Right atrium auricular region (tissue), 2 donors: ENCODE measurements at places on chromosomes 5 and 9. TPM values are rescaled to one million over a fixed set of nuclear protein-coding genes. Genes with fewer than 3 reads are reported as not detected.

Gene PCDHAC1
- 0.51 TPM for total RNA-seq

Gene IL5
- total RNA-seq: not detected

GRCh38 chr9:130215341-130216119 lies 43.3 kb downstream of the NCS1 start:
- DNase-seq: no peak

DNA sequence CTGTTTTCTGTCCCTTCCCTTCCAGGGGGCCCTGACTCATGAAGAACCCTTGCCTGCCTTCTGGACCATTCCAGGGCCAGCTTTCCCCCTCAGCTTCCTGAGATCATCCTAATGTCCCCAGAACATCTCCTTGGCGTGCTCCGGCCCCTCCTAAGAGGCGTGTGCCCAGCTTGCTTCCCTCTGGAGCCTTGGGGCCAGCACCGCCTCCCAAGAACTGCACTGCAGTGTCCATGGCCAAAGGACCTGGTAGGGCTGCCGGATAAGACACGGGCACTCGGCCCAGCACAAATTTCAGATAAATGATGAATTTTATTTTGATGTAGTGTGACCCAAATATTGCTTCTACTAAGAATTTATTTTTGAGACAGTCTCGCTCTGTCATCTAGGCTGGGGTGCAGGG lies 20.7 kb upstream of the SLC12A7 start:
- DNase-seq: no peak

- no peak for DNase-seq
Measured at GRCh38 chr5:65157906-65158603, 323.7 kb downstream of the ADAMTS6 start.

- no peak for DNase-seq
Measured at GRCh38 chr5:34627794-34628193, 28.3 kb upstream of the RAI14 start.

- DNase-seq: no peak
Measured at GRCh38 chr9:125878164-125878631, 131.0 kb downstream of the PBX3 start.

Gene GRM6
- total RNA-seq: not detected

DNA sequence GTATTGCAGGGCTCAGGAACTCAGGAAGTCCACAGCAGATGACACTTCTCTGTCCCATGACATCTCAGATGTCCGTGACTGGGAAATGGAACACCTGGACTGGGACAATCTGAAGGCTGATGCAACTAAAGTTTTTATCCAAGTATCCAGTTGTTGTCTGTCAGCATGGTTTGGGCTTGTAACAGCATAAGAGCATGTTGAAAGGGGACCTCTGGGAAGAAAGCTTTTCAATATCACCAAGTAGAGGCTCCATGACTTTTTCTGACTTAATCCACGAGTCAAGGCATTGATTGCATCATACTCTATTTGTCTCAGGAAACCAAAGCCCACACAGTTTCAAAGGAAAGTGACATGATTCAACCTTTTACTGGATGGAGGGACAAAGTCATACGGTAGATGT lies 807.7 kb downstream of the MTRR start:
- DNase-seq: no peak

DNA sequence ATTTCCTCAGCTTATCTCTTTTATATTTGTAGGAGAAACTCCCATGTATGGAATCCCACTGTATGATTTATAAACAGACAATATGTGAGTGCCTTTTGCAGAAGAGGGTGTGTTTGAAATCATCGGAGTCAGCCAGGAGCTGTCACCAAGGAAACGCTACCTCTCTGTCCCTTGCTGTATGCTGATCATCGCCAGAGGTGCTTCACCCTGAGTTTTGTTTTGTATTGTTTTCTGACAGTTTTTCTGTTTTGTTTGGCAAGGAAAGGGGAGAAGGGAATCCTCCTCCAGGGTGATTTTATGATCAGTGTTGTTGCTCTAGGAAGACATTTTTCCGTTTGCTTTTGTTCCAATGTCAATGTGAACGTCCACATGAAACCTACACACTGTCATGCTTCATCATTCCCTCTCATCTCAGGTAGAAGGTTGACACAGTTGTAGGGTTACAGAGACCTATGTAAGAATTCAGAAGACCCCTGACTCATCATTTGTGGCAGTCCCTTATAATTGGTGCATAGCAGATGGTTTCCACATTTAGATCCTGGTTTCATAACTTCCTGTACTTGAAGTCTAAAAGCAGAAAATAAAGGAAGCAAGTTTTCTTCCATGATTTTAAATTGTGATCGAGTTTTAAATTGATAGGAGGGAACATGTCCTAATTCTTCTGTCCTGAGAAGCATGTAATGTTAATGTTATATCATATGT lies 18.0 kb upstream of the CTSL start:
- DNase-seq: no peak

- DNase-seq: no peak
Measured at GRCh38 chr5:172321593-172321992, 38.0 kb upstream of the UBTD2 start.

Gene WDR38
- not detected for total RNA-seq

Gene GABRA1
- not detected for total RNA-seq

Gene CCNI2
- total RNA-seq: not detected

Gene PCDHB6
- total RNA-seq: 0.33 TPM

- peak; percentile 85 for DNase-seq
Measured at GRCh38 chr5:757931-758697, 26.4 kb downstream of the ZDHHC11B start.

Gene IQGAP2
- 12.3 TPM for total RNA-seq

Gene C9orf153
- total RNA-seq: not detected
